Stimulated activated CD4-positive, alpha-beta T cell treated with anti-CD3 and anti-CD28 coated beads, Interleukin-15, amount 100 ng/mL, for 48 hours (primary cell): ENCODE measurements at places on chromosomes 5 and 9.

DNA sequence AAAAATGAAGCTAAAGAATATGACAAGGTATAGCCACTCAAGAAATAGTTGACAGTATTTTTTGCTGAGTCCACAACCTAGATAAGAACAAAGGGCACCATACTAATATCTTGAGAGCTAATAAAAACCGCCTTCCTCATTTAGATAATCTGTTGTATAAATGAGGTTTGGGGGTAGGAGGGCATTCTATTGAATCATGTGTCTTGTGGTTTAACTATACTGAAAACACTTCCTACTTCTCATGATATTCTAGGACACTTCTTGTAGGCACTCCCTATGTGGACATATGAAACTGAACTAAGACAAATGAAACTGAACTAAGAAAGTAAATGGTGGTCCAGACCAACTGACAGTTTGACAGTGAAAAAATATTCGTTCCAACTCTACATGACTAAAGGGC is 1268.5 kb upstream of the C9orf72 start:
- DNase-seq: no peak

DNA sequence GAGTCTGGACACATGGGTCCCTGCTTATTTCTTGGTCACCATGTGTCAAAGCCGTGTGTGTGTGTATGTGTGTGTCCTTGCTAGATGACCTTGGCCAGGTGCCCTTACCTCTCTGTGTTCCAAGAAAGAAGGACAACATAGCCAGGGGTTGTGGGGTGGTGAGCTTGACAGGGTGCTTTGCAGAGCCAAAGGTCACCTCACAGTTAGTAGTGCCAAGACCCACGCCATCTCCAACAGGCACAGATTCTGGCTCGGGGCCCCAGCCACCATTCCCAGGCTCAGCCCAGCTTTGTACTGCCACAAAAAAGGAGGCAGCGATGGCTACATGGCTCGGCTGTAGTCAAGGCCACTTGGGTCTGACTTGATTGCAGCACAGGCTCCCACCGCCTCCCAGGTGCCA is 39.5 kb downstream of the CXXC5 start:
- DNase-seq: no peak

DNA sequence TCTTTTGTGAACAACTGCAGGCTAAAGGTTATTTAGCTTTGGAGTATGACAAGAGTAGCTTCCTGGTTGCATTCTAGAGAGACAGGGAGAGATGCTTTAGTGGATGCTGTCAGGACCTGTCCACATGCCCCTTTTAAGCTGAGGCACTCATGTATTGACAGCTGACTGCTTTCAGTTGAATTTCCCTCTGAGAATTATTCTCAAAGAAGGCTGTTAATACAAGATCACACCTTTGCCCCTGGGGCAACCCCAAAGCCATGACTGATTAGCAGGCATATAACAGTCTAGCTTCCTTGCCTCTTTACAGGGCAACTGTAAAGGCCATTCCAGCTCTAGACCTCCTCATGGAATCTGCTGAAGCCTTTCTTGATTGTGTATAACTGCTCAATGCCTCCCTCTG is 117.6 kb upstream of the ATP10B start:
- no peak for DNase-seq

DNA sequence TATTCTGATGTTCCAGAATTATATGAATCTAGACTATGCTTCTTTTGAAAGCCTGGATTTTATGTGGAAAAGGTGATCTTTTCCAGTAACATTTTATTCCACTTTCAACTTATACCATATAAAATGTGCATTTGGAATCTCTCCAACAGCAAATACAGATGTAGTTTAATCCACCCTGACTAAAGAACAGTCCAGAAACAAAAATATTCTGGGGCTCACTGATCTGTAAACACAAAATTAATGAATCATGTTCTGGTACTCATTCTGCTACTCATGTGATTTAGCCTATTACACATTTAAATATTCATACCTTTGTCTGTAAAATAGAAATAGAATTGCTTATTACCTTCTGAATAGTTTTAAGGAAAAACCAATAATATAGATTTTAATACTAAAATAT is 125.8 kb downstream of the ARRDC3 start:
- DNase-seq: no peak

- no peak for DNase-seq
These were observed 4.6 kb downstream of the SEMA6A start for GRCh38 chr5:116569999-116570398.

- no peak for DNase-seq
These were observed 27.0 kb downstream of the CEL start for GRCh38 chr9:133088756-133089155.

GRCh38 chr5:109723606-109724005 is 33.9 kb downstream of the MAN2A1 start:
- no peak for DNase-seq

DNA sequence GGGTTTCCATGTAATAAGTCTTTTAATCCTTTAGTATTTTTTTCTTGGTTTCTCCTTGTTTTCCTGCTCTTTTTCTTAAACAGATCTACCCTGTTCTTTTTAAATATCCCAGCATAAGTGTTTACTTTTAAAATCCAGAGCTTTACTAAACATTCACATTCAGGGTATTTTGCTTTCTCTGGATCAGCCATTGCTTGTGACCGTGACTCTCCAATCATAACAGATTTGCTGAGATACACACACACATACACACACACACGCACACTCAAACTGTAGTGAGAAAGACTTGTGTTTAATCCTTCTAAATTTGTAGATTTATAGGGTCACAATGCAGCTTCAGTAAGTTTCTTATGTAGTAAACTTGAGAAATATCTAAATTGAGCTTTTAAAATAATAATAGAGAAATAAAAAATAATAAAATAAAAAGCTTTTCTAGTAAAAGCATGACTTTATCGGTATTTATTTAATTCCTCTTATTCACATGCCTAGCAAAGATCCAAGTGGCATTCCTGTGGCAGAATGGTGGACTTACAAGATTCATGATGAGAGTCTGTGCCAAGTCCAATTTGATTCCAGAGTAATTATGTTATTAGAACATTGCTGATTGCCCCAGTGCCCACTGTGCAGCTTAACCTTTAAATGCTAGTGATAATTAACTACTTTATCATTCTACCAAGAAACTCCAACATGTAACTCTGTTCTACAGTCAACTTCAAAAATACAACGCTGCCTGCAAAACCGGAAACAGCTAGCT is 129.0 kb downstream of the TLE4 start:
- DNase-seq: no peak

- DNase-seq: no peak
These were observed 291.2 kb downstream of the PRELID2 start for GRCh38 chr5:145543968-145544367.

DNA sequence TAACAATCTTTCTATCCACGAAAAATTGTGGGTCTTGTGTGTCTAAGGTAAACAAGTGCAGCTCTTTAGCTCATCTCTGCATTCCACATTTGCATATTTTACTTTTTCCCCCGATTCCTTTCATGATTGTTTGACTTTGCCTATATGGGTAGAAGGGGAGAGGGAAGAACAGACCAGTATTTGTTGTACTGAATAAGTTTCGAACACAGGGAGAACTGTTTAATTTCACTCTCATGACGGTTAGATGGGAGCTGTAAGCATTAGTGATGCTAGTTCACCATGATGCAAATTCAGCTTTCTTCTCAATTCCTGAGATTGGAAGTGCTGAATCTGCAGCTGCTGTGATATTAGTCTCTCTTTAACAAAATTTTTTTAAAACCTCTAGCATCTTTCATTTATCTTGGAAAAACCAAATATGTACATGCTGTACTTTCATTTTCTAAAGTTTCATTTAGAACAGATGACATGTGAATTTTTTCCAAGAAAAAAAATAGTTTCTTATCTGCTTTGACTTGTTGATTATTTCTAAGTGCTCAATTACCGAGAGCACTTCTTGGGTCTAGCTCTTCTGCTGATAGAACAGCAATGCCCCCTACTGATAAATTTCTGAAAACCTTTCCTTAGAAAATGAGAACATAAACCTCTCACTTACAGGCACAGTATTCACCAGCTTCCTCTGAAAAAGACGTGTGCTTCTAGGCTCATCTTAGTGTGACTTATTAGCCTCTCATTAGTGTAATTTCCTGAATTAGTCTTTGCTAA is 149.5 kb downstream of the BAAT start:
- DNase-seq: no peak

DNA sequence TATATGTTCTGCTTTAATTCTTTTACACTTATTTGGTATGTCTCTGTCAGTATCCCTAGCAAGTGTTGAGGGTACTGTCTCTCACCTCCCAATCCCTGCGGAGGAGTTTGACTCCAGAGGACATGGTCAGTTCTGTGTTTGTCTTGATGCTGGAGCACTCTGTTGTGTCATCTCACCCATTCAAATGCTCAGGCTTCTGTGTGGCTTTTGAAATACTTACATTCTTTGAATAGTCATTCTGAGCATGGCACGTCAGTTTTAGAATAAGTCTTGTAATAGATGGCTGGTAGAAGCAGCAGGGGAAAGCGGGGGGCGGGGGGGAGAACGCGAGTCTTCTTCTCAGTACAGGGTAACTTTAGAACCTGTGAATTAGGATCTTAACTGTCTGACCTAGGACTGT is 12.3 kb downstream of the MAST4 start:
- DNase-seq: no peak

DNA sequence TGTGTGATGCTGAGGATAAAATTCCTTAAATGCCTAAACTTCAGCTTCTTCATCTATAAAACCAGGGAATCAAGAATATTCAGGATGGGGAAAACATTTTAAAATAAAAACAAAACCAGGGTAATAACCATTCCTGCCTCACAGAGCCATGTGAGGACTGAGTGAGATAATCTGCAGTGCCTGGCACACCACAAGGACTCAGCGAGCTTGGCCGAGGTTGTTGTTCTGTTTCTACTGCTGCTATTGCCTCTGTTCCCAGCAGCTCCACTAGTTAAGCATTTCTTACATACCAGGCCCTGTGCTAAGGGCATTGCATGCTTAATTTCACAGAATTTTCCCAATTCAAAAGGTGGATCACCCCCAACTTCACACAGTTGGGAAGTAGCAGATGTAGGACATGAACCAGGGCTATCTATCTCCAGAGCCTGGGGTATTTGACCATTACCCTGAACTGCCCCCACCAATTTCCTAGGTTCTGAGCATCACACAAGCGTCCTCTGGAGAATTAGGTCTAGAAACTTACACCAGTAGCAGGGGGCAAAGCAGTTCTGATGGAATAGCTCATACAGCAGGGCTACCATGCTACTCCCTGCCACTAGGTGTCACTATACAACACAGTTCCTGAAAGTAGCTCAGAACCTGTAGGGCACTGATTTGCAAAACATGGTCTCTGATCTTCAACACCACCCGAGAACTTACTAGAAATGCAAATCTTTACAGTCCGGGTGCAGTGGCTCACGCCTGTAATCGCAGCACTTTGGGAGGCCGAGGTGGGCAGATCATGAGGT is 74.3 kb downstream of the LRSAM1 start:
- DNase-seq: no peak

- DNase-seq: no peak
These were observed 31.0 kb downstream of the TNPO1 start for GRCh38 chr5:72847439-72847838.

GRCh38 chr9:68685770-68686169 is 19.3 kb upstream of the PIP5K1B start:
- no peak for DNase-seq

DNA sequence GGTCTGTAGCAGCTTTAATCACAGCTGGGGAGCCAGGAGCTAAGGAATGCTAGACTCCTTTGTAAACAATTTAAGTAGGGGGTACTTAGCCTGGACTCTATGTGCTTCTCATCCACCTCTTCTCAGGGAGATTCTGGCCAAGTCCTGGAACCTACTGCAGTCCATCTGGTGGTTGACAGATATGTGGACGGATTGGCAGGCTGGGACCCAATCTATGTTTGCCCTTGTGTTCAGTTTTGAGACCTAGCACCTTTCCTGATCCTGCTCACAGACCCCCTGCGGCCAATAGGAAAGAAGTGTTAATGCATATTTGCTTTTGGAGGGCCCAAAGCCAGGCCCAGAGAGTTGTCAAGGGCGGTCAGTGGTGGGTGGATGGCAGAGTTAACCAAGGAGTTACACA is 6.4 kb downstream of the SLC22A5 start:
- DNase-seq: no peak

DNA sequence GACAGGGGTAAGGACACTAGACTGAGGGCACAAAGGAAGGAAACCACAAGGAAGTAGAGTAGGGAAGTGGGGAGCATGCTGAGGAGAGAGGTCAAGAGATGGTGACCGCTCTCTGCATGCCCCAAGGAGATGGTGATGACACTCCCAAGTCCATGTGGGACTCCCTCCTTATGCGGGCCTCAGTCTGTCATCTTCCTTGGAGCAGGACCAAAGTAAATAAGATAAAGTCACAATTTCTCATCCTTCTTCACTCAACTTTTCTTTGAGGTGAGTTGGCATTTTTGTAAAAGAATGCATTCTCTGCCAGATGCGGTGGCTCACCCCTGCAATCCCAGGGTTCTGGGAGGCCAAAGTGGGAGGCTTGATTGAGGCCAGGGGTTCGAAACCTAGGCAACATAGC is 256.7 kb downstream of the DOCK8 start:
- DNase-seq: no peak

- DNase-seq: no peak
These were observed 3.3 kb upstream of the TSC1 start for GRCh38 chr9:132947756-132948155.
